ENCODE measurements at places on chromosomes 4 and X.

GRCh38 chr4:59054086-59054485, 1943.9 kb upstream of the IGFBP7 start:
- DNase-seq, result no peak

GRCh38 chr4:81811562-81812293, 340.0 kb upstream of the RASGEF1B start:
- no peak for DNase-seq

GRCh38 chr4:61182915-61183314, 17.2 kb upstream of the ADGRL3 start:
- DNase-seq, result no peak

- no peak for DNase-seq
These were observed 23.5 kb downstream of the NLGN3 start for GRCh38 chrX:71168134-71168533.

- DNase-seq, result no peak
These were observed 3.6 kb upstream of the GPR173 start for GRCh38 chrX:53044995-53045394.

- no peak for DNase-seq
These were observed 8.9 kb upstream of the HAND2 start for GRCh38 chr4:173538909-173539445.

GRCh38 chr4:23911675-23912455, 22.0 kb upstream of the PPARGC1A start:
- DNase-seq, result no peak

- DNase-seq, result no peak
These were observed 120.6 kb downstream of the REELD1 start for GRCh38 chr4:146334862-146335449.

- no peak for DNase-seq
These were observed 109.6 kb upstream of the STIM2 start for GRCh38 chr4:26751004-26751403.

GRCh38 chr4:544386-545105, 31.5 kb downstream of the TMEM271 start:
- DNase-seq, result no peak

- no peak for DNase-seq
These were observed 10.2 kb downstream of the NAT8L start for GRCh38 chr4:2069161-2069971.

DNA sequence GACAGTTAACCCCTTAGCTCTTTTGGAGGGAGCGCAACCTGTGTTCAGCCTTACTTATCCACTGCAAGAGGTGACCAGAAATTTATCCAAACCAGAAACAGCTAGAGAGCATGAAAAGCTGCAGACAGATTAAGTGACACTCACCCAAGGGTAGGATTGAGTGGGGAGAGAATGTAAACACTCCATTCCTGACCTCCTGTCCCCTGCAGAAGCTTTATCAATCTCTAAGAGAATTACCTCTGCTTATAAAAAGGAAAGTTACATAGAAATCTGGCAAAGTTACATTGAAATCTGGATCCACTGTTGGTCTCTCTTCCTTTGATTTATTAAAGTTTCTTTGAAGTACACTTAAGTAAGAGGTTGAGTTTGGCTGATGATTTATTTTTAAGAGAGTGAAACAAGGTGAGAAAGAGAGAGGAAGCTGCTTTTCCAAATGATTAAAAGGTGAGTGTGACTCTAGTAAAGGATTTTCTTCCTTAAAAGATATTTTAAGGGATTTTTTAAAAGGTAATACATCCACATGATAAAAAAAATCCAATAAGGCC, 112.3 kb downstream of the ANAPC4 start:
- DNase-seq, result no peak

DNA sequence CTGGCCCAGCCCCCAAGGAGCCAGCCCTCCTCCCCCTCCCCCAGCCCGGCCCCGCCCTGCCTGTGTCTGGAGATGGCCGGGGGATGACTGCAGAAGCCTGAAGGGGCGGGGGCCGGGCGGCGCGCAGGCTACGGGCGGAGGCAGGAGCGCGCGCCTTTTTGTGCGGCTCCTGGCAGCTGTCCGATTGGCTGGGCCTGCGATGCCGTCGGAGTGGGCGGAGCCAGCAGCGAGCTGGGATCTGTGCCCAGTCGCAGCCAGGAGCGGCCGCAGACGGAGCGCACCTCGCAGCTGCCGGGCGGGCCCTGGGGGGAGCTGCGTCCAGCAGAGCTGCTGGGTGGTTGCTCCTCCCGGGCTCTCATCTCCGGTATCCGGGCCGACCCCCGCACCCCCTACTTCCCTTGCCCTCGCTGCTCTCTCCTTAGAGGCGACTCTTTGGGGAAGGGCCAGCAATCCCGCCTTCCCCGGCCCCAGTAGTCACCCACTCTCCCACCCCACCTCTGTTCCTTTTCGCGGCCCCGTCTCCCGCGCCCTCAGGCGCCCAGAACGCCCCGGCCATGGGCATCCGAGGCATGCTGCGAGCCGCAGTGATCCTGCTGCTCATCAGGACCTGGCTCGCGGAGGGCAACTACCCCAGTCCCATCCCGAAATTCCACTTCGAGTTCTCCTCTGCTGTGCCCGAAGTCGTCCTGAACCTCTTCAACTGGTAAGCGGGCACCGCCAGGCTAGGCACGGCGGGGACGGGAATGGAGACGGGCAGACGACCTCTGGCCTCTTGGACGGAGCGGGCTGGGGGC, at the start of gene GABRQ:
Gene GABRQ (plus strand): TSS at position 247 of the 794 bp plus-strand sequence. CDS start 308 bp downstream, at position 555.
- no peak for DNase-seq

All from stimulated activated CD8-positive, alpha-beta memory T cell treated with anti-CD3 and anti-CD28 coated beads, Interleukin-15, amount 100 ng/mL, for 24 hours (primary cell).